Testis (tissue), 5 donors: ENCODE measurements at places on chromosomes 3 and 15.

- no peak for DNase-seq
Observed at GRCh38 chr15:58322253-58322652, 109.5 kb upstream of the LIPC start.

DNA sequence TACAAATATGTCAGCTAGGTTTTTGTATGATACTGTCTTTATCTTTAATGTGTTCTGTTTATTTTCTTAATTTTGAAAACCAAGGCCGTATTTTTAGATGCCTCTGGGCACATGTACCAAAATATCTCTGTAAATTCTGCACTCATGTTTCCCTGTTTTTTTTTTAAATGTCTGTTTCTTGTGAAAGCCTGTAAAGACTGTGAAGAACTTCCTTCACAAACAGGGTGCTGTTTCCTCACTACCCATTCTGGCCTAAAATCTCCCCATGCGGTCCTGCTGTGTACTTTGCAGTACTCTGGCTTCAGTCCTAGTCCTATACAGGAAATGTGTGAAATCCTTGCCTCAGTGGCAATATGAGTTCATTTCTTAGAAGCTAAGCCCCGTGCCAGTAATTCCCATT, 133.4 kb upstream of the ZBTB20 start:
- no peak for DNase-seq

DNA sequence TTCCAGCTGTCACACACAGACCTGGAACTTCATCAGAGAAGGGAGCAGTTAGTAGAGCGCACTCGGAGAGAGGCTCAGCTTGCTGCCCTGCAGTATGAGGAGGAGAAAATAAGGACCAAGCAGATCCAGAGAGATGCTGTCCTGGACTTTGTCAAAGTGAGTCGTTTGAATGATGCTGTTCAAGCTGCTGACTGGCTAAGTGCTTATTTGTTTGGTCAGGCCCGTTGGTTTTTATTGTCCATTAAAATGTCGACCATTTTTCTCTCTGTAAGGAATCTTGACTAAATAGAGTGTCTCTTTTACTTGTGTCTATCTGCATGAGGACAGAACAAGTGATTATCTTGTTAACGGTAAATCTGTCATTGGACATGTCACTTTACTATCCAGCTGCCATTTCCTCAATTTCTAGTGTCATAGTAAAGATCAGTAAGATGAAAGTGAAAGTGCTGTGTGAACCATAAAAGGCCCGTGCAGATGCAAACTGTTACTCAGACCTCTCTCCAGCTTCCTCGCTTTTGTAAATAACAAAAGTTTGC, 56.9 kb downstream of the LRCH3 start:
- DNase-seq, result no peak

GRCh38 chr3:12985148-12985547, 88.1 kb downstream of the IQSEC1 start:
- DNase-seq, result no peak

- no peak for DNase-seq
Observed at GRCh38 chr3:31043184-31043819, 148.8 kb upstream of the GADL1 start.

DNA sequence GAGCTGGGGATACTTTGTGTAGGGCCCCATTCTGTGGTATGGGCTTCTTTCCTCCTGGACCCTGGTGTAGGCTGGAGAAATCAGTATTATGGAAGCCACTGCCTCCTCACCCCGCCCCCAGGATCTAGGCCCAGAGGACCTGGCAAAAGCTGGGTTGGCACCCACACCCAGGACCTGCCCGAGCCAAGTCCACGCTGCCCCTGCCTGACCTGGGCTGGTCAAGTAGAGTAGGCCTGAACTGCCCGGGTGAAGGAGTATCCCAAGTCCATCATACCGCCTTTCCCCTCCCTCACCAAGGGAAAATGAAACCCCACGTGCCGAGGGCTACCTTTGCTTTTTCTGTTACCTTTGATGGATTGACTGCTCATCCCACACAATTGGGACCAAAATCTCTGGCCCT, 37.7 kb upstream of the TRAK1 start:
- DNase-seq, result no peak

- DNase-seq, result no peak
Observed at GRCh38 chr3:99625237-99625622, 13.2 kb upstream of the COL8A1 start.

- no peak for DNase-seq
Observed at GRCh38 chr3:103134023-103134724, 699.4 kb downstream of the ZPLD1 start.

- no peak for DNase-seq
Observed at GRCh38 chr3:184144505-184144904, 9.3 kb downstream of the EIF2B5 start.

GRCh38 chr3:45226206-45226915, at the start of gene TMEM158:
Gene TMEM158, minus strand, starts transcription at chr3:45226287. Its CDS starts 260 bp downstream, at chr3:45226027.
- peak; percentile 92 for DNase-seq

- peak; percentile 82 for DNase-seq
Observed at GRCh38 chr15:40320931-40321371, 2.5 kb upstream of the INAFM2 start.

- no peak for DNase-seq
Observed at GRCh38 chr3:77342688-77343087, 302.8 kb downstream of the ROBO2 start.

DNA sequence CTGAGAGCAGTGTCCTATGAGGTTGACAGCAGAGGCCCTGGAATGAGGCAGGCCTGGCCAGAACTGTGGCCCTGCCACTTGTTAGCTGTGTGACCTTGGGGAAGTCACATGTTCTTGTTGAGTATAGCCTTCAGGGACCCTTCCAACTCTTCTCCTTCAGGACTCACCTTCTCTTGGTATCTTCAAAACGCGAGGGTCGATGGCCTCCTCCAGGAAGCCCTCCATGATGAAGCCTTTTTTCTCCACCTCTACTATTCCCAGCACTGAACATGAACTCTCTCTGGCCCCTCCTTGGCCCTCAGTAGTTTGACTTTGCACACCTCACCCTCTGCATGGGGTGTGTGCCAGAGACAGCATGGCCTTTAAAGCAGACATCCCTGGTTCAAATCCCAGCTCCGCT, 195.1 kb upstream of the LINGO1 start:
- no peak for DNase-seq

GRCh38 chr3:184672977-184673870, 38.6 kb downstream of the MAGEF1 start:
- DNase-seq, result no peak

DNA sequence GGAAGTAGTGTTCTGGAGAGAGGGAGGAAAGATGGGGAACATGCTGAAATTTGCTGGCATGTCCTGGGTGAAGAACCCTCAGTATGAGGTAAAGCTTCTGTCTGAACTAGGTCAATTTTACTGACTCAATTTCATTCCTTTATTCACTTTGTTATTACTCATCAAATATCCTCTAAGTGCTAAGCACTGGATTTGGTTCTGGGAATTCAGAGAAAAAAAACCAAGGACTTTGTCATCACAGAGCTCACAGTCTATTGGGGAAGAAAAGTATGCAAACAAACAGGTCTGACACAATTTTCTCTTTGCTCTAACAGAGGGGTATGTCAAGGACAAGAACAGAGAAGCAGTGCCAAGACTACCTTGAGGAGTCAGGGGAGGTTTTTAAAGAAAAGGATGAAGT, 68.0 kb downstream of the TFG start:
- DNase-seq, result no peak

- DNase-seq, result peak; percentile 17
Observed at GRCh38 chr3:186825294-186825821, 17.2 kb upstream of the ADIPOQ start.

DNA sequence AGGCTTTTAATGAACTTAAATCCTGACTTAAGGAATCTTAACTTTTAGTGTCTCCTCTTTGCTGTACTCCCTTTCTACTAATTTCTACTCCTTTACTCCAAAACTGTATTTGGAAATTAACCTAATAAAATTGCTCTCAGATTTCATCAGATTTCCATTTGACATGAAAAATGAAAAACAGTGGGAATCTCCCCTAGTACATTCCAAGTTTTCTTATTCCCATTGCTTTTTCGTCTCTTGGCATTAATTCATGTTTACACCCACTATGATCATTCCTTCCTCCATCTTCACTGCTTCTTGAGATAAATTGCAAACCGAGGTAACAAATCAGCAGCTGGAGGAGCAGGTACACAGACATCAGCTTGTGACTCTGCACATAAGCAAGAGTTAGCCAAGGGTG, 208.7 kb downstream of the VGLL3 start:
- DNase-seq, result no peak

DNA sequence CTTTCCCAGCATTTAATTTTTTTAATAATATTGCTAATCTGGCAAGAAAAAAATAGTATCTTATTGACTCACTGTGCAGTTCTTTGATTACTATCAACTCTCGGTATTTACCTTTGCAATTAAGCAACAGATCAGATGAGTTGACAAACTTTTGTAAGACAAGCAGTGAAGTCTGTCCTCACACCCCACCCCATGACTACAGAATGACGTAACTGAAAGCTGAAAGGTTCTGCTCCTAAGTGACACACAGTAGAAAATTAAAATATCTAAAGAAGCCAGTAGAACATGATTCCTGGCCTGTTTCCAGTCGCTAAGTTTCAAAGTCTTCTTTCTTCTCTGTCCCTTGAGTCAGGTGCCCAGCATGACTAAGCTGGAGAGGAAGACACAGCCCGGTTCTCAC, 135.5 kb downstream of the STT3B start:
- DNase-seq, result no peak

- DNase-seq, result peak; percentile 41
Observed at GRCh38 chr3:56923526-56924224, 121.9 kb upstream of the ARHGEF3 start.
